Stimulated activated CD4-positive, alpha-beta T cell treated with anti-CD3 and anti-CD28 coated beads, Interleukin-4, amount 100 ng/mL, for 4 hours (primary cell): ENCODE measurements at places on chromosomes 16 and 17.

DNA sequence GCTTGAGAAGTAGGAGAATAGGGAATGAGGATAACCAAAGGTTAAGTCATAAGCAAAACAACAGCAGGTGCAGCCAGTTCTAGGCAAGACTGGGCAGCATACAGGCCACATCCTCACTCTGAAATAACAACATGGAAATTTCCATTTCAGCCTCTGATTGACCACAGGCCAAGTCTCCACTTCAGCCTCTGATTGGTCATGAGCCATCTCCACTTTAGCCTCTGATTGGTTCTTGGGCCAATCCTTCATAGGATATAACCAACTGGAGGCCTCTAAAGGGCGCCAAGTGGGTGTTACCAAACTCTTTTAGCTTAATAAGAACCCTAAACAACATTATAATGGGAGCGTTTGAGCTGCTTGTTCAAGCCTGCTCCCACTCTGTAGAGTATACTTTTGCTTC, 512.0 kb downstream of the NPIPA7 start:
- no peak for DNase-seq

DNA sequence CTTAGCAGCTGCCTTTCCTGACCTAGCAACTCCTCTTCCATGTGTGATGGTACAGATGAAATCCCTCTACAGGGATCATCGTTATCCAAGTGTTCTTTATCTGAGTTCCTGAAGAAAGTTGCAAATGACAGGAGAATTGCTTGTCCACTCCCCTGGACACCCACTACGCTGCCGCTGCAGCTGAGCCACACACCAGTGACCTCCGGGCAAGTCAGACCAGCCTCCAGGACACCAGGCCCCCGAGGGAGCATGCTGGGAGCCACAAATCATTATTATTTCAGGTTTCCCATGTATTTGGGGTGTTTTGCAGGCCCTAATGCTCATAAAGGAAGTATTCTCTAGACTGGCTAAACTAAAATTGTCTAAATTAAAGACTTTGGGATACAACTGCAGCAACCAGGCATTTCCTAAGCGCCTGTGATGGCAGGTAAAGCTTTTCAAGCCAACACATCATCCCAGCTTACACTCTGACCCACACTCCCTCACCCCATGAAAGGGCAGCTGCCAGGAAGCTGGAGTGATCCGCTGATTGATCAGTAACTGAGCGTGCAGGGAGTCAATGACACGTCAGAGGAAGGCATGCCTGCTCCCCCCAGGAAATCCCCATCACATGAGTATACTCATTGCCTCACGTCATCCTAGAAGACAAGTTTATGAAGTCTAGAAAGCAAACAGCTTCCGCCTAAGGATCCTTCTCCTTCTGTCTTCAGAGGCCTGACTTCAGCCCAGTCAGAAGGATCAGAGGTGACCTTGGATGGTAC, 14.4 kb downstream of the FA2H start:
- DNase-seq: no peak

DNA sequence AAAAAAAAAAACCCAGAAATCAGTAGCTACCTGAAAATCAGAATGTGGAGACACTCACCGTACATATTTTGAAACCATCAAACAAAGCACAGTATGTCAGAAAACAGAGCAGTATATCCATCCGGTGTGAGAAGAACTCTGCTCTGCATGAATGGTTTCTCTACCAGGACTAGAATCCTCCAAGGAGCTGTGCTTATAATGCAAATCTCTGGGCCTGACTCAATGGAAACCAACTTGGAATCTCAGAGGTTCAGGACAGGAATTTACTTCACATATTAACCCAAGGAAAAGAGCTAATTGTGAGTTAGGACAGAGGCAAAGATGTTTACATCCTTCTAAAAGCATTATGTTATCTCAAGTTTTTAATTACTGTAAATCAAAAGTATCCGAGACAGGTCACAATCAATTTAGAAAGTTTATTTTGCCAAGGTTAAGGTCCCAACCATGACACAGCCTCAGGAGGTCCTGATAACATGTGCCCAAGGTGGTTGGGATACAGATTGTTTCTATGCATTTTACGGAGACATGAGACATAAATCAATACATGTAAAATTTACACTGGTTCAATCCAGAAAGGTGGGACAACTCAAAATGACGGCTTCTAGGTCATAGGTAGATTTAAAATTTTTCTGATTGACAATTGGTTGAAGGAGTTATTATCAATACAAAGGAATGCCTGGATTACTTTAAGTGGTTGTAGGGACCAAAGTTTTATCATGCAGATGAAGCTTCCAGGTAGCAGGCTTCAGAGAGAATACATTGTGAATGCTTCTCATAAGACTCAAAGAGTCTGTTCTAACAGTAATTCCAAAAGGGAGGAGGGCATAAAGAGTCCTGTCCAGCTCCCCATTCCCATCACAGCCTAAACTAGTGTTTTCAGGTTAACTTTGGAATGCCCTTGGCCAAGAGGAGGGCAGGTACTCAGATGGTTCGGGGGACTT, 164.1 kb downstream of the CDH8 start:
- no peak for DNase-seq

DNA sequence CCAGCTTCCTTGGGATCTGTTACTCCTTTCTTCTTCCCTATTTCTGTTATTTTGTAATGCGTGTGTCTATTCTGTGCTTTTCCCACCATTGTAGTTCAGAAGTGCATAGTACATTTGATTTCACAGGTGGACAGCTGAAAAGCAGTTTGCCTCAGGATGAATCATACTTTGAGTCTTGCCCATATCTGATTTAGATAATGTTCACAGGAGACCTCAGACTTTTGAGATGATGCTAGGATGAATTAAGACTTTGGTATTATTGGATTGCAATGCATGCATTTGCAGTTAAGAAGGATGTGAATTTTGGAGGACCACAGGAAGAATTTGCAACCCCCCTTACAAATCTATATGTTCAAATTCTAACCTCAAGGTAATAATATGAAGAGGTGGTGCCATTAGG, 769.6 kb downstream of the CDH11 start:
- no peak for DNase-seq

DNA sequence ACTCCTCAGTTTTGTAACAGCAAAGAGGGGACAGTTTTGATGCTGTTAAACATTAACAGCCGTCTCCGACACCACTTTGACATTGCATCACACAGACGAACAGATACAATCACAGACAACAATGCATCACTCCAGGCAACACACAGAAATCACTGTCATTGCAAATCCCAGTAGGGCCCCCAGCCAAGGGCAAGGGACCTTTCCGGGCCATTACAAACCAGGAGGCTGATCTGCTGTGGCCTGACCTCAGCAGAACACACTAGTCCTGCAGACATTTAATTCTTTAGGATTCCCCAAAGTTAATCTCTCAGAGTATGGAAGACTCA, 136.2 kb upstream of the RCVRN start:
- DNase-seq: no peak

DNA sequence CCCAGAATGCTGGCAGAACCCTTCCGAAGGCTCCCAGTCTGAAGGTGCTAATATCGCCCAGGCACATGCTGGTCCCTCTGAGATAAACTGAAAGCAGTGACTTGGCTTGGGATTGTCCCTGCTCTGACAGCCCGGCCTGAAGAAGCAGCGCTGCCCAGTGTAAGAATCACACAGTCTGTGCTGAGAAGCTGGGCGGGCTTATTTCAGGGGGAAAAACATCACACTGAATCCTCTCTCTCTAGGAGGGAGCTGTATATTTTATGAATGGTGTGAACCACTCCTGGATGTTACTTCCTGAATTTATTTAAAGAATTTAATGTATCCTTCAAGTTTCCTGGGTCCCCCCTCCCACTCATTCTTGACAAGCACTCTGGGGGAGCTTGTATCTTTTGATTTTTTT, 36.3 kb downstream of the GAS7 start:
- DNase-seq: no peak

DNA sequence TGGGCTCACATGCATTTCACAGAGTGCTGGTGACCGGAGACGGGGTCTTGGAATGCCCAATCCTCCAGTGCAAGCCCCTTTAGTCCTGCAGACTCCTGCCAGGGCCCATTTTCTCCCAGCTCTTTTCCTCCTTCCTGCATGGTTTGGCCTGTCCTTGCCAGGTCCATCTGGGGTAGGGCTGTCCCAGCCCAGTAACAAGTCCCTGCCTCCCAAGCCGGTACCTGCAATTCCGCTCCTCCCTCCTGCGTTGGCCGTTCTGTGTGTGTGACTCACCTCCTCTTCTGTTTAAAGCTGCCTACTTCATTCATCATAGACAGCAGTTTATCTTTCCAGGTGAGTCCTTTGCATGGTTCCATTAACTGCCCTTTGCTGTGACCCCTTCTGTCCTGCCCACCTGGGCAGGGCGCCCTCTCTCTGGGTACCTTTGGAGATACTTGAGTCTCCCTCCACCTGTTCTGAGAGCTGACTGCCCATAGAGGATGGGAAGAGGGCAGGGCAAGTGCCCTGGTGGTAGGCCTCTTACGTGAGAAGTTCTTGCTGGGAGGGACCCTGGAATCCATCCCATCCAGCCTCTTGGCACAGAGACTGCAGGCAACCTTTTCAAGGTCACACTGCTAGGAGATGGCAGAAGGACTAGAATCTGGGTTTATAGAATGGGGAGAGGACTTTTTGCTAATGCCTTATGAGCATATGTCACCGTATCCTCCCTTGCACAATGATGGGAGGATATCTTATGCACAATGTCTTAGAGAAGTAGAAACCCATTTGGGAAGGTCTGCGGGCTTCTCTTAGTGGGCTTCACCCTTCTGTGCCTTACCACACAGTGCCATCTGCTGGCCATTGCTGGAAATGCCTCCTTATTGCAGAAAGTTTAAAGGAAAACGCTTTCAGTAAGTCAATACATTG, 29.7 kb upstream of the LGALS9 start:
- peak; percentile 83 for DNase-seq
